Activated T-cell treated with anti-CD3 and anti-CD28 coated beads, Interleukin-2, amount 50 U/mL, for 48 hours (primary cell): ENCODE measurements at places on chromosomes 4 and X.

GRCh38 chr4:1201851-1202525, 29.6 kb upstream of the SPON2 start:
- peak; percentile 89 for DNase-seq

DNA sequence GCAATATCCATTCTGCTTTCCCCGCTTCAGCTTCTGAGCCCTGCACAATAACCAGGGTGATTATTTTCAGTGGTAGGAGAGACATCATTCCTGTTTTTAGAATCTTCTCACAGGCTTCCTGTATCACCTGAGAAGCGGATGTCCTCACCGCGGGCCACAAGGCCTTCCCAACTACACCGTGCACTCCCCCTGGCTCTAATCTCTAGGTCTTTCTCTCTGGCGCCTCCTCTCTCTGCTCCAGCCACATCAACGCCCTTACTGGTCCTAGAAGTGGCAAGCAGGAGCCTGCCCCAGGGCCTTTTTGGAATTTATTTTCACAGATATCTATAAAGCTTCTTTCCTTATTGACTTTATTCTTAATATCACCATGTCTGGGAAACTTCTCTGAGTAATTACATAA, 675.2 kb upstream of the FRG1 start:
- no peak for DNase-seq

DNA sequence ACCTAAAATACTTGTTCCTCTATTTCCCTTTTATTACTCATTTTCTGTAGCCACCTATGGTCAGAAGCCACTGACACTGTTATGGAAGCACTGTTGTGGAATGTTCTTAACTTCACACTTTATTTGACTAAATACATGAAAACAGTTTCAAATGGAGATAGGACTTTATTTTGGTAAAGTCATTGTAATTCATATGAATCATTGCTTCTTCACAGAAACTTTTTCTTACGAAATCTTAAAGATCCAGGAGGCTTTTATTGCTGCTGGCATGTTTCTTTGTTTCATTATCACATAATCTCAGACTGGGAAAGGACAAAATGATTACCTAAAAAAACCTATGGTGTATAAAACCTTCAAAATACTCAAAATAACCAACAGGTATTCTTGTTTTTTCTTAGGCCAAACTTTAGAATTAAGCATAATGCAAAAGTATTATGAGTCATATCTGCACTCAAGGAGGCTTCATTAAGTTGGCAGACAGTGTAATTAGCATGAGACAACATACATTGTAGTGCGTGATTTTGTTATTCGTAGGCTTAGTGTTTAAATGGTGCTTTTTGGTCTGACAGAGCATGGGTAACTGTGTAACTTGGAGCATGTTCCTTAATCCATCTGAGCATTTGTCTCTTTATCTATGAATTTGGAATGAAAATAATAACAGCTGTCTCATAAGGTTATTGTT, 58.0 kb downstream of the SH3BGRL start:
- no peak for DNase-seq

- no peak for DNase-seq
These were observed 77.2 kb upstream of the ADRA2C start for GRCh38 chr4:3689006-3689405.

- DNase-seq = no peak
These were observed 43.3 kb downstream of the CRLF2 start for GRCh38 chrX:1169189-1169588.

- no peak for DNase-seq
These were observed 45.6 kb downstream of the GALNT7 start for GRCh38 chr4:173214231-173214630.

DNA sequence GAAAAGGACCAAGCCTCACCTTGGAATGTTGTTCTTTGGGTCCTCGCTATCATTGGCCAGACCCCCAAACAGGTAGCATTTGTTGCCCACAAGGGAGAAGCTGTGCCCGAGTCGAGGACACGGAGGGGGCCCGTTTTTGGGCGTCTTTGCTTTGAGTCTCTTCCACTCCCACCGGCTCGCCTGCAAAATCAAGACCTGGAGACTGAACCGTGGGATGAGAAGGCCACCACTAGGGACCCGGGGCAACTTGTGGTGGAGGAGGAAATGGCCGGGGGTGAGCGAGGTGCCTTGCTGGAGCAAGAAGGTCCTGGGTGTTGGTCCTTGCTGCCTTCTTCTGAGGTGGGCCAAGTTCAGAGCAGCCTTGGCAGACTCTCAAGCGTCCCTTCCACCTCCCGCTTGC, 7.5 kb downstream of the HCFC1 start:
- no peak for DNase-seq

GRCh38 chrX:150184491-150184890, 178.6 kb upstream of the MAMLD1 start:
- DNase-seq = no peak

DNA sequence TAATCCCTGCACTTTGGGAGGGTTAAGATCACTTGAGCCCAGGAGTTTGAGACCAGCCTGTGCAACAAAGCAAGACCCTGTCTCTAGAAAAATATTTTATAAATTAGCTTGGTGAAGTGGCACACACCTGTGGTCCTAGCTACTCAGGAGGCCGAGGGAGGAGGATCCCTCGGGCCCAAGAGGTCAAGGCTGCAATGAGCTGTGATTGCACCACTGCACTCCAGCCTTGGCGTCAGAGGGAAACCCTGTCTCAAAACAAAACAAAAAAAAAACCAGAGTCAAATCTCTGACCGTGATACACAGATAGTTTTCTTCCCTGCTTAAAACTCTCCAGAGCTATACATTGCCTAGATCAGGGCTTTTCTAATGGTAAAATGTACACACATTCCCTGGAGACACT, 53.5 kb downstream of the CHST7 start:
- DNase-seq = no peak

DNA sequence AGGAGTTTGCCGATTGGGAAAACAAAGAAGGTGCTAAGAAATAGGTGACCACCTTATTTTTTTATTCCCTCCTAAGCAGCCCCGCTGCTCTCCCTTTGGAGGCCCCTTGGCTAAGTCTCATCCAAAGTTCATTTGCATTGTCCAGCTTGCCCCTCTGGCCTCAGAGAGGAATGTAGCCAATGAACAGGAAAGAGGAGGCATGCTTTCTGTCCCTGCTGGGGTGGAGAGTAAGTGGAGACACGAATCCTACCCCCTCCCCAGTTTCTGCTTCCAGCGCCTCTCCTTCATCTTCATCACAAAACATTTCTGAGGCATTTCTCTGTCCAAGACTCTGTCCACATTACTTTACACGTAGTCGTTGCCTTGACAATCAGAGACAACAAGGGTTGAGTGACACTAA, 38.7 kb downstream of the NLGN3 start:
- DNase-seq = no peak

DNA sequence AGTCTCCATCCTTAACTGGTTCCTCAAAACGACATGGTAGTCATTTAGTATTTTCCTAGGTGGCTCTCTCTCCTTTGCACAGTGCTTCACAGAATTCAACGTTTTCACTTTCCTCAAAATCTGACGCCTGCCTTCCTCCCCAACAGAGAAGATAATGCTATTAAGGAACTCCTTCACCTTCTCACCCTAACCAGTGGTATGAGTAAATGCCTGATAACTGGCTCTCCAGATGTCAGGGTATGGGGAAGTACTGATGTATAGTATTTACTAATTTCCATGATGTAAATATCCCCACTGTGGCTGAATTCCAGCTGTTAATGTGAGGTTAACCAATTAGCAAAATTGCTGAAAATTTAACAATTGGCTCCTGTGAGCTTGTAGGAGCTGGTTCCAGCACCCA, 28.8 kb upstream of the NSUN7 start:
- no peak for DNase-seq

DNA sequence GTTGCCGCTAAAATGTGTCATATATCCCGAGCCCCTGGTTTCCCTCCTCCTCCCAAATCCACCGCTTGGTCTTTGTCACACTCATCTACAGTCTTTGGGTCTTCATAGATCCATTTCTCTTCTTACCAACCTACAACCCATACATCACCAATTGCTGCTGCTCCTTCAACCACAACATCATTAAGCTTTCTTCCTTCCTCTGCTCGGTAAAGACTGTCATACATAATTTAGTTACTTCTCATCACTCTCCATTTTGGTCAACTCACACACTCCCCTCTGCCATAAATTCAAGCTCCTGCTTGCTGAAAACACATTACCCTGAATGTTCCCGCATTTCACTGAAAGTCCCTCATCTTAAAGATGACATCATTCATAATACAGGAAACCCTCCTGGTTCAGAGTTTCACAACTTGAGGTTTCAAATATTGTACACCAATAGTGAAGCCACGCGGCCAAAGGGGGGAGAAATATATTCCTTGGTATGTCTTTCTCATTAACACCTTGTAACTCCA, 1.7 kb upstream of the DCTD start:
- DNase-seq = peak; percentile 36

DNA sequence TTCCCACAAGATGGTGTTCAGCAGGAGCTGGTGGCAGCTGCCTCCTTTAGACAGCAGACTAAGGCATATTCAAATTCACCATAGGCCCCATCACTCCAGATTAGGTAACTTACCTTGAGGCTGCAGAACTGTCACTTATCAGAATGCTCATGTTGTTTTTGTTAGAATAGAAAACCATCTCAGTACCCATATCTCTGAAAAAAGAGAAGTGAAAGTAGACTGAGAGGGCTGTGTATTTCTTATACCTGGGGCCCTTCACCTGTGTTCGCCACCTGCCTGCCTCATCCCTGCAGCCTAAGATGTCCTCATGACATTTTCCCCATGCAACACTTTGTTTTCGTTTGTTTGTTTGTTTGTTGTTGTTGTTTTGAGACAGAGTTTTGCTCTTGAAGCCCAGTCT, 32.9 kb upstream of the SPRY1 start:
- DNase-seq = no peak

- DNase-seq = no peak
These were observed 126.0 kb downstream of the F11 start for GRCh38 chr4:186392017-186392416.

- DNase-seq = peak; percentile 66
These were observed at the start of gene TLR2 for GRCh38 chr4:153684182-153684970. Gene TLR2 (plus strand): TSS chr4:153684280. CDS start chr4:153702908, 18,628 bp downstream.

DNA sequence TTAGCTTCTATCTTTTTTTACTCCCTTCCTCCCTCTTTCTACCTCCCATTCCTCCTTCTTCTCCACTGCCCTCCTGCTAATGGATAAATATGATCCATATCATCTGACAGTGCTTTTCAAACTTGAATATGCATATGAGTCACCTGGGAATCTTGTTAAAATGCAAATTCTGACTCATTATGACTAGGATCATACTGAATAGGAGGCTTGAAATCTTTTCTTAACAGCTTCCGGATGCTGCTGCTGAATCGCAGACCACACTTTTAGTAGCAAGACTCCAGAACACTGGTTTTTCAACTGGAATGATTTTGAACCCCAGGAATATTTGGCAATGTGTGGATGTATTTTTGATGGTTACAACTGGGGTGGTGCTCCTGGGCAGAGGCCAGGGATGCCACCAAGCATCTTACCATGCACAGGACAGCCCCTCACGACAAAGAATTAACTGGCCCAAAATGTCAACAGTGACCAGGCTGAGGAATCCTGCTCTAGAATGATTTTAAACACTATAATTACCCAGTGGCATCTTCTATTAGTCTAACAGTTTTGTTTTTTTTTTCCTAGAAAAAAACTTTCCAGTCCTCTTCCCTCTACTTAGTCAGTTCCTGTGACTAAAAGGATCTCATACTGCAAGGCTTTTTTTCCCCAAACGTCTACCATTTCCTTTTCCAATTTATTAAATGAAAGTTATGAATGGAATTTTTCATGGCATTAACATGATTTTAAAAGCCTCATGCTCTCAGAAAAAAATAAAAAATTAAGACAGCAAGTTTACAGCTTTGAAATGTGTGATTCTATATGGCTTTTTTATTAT, 10.6 kb upstream of the PYURF start:
- DNase-seq = no peak

DNA sequence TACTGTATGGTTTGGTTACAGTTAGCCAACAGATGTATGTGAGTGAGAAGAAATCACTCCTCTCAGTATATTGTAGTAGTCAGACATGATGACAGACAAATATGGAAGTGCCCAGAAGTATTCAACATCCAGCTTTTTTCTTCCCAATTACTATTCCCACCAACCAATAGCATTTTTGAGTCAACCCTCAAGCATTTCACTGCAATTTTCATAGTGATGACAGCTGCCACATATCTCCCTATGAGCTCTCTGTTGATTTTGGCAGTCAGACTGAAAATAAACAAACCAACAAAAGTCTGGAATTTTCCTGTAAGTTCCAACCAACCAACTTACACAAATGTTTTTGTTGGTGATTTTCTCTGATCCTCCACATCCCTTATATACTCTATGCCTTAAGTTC, 8.2 kb upstream of the TRAM1L1 start:
- no peak for DNase-seq

DNA sequence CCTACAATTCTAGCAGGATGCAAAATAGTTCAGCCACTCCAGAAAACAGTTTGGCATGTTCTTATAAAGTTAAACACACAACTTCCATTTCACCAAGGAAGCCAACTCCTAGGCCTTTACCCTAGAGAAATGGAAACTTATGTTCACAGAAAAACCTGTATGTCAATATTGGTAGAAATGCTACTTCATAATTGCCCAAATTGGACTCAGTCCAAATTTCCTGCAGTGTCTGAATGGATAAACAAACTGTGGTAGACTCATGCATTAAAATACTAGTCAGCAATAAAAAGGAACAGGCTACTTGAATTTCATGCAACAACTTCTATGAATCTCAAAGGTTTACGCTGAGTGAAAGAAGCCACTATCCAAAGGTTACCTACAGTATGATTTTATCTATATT, 1738.8 kb upstream of the IGFBP7 start:
- DNase-seq = no peak

DNA sequence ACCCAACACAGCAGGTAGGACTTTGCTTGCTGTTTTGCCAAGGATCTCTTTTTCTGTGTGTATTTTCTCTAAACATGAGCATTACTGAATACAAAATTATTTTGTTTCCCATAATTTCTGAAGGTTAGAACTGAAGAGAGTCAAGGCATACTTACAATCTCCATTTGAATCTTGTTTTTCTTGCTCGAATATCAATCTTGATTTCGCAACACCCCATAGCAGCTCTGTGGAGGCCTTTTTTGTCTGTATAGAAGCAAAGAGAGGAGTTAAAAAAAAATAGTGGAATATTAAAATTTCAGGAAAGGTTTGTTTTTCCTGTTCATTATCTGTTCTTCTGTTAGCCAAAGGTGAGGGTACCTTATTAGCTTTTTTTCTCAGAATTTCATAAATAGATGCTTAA, 92.9 kb downstream of the TNIP2 start:
- DNase-seq = no peak

GRCh38 chr4:113094802-113095201, 45.3 kb downstream of the ANK2 start:
- no peak for DNase-seq

GRCh38 chr4:122117743-122118142, 34.4 kb upstream of the BLTP1 start:
- peak; percentile 22 for DNase-seq

DNA sequence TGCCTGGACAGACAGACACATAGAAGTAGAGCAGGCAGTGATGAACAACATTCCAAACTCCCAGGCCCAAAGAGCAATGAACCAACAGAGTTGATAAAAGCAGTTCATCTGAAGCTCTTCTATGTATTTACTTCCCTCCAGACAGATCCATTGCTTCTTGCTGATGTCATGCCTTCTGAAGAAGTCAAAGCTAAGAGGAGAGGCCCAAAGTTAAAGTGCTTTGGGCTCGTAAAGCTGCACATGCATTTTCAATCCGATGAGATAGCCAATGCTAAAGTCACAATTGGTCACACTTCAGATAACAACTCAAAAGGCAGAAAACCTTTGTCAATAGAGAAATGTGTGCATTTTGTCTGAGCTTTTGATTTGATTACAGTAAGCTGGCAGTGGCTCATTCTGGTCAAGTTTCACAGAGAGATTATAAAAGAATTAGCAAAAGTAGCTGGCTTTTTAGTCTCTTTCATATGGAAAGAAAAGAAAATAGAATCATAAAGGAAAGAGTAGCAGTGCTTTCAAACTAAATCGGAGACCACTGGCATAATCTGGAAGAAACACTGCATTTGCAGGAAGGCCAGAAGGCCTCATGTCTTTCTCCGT, 82.0 kb downstream of the GPC4 start:
- DNase-seq = no peak
